ENCODE measurements at places on chromosomes 6 and 20. TPM values are rescaled to one million over a fixed set of nuclear protein-coding genes. Genes with fewer than 3 reads are reported as not detected.

Gene CRISP2
- total RNA-seq, result not detected

Gene SAMD10
- total RNA-seq, result 17.4 TPM

Gene ISM1
- 5.8 TPM for total RNA-seq

Gene ID4
- total RNA-seq, result not detected

Gene CENPW
- total RNA-seq, result 1.4 TPM

Gene GFOD1
- 2.0 TPM for total RNA-seq

Gene SPATS1
- total RNA-seq, result not detected

Gene CYP39A1
- not detected for total RNA-seq

Gene DCBLD1
- 4.2 TPM for total RNA-seq

Gene CARMIL1
- total RNA-seq, result 4.6 TPM

Gene SEC63
- total RNA-seq, result 81.2 TPM

Gene GSS
- total RNA-seq, result 45.9 TPM

Gene MDC1
- total RNA-seq, result 69.7 TPM

Gene IL20RA
- not detected for total RNA-seq

Gene KCNQ2
- total RNA-seq, result 0.49 TPM

Gene PHACTR3
- not detected for total RNA-seq

Gene LY86
- 0.54 TPM for total RNA-seq

Gene FABP7
- not detected for total RNA-seq

Gene MTHFD1L
- total RNA-seq, result 26.7 TPM

Gene ATG5
- total RNA-seq, result 28.7 TPM

Gene FRK
- 0.06 TPM for total RNA-seq

Gene KCNK5
- 1.1 TPM for total RNA-seq

Gene PHACTR2
- total RNA-seq, result 31.9 TPM

Gene TBXT
- total RNA-seq, result not detected

Gene TUBB2B
- 1.2 TPM for total RNA-seq

Gene HTR1E
- not detected for total RNA-seq

Gene FAM83D
- total RNA-seq, result 2.5 TPM

Gene CCR6
- total RNA-seq, result 19.4 TPM

Gene LAMA5
- total RNA-seq, result 4.3 TPM

Gene RNF144B
- total RNA-seq, result 4.8 TPM
